ENCODE measurements at places on chromosomes 7 and 10.

DNA sequence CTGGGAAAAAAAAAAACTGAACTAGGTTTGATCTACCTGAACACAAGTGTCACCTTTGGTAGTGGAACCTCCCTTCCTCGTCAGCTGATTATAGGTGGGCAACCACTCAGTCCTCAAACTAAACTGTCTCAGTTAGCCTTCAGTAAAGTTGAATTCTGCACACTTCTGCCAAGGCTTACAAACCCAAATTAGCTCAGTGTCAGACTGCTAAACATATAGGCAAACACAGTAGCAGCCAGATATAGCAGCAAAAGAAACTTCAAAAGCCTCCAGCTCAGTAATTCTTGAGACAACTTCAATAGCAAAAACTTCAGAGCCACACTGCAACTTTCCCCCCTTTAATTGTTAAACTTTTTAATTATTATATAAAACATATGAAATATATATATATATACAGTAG, 956.9 kb downstream of the XPNPEP1 start:
- no peak for DNase-seq

DNA sequence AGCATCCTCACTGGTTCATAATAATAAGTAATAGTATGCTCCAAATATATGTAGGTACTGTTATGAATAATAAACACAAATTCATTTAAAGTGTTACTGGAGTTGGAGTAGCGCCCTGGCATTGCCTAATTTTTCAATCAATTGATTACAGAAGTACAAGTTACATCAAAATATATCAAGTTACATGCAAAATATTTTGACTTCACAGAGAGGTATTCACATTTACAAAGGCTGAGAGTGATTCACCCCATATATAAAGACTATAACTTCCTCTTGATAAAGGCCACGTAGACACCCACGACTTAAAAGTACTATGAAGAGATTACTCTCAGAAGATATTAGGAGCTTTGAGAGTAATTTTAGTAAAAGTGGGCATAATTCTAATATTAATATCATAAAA, 13.6 kb upstream of the COL17A1 start:
- DNase-seq, result no peak

GRCh38 chr7:71112436-71112835, 19.5 kb upstream of the GALNT17 start:
- no peak for DNase-seq

GRCh38 chr7:71155236-71155635, 23.3 kb downstream of the GALNT17 start:
- no peak for DNase-seq
